ENCODE measurements at places on chromosomes 6 and 20. TPM values are rescaled to one million over a fixed set of nuclear protein-coding genes. Genes with fewer than 3 reads are reported as not detected.

OVOL2 gene
- not detected for total RNA-seq

GRCh38 chr6:119065382-119065781 is 13.1 kb downstream of the FAM184A start:
- DNase-seq = no peak

LAMA2 gene
- total RNA-seq = 0.64 TPM

DNA sequence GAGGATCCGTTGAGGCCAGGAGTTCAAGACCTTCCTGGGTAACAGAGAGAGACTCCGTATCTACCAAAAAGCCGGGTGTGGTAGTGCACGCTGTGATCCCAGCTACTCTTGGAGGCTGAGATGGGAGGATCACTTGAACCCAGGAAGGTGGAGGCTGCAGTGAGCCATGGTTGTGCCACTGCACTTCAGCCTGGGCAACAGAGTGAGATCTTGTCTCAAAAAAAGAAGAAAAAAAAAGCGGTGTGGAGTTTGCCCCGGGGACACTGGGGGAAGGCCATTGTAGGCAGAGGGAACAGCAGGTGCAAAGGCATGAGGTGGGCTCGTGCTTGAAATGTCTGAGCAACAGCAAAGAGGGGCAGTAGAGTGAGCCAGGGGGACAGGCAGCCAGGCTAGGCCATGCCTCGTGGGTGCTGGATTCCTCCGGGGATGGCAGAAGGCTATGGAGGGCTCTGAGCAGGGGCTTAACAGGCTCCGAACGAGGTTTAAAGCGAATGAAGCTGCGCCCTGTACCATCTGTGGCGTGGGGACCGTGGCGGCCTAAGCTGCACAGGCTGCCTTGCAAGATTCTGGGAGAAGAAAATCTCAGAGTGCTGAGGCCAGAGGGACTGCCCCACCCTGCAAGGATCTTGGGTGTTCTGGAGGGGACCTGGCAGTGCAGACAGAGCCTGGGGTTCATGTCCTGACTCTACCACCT is 36.9 kb upstream of the NOL4L start:
- DNase-seq = no peak

GRCh38 chr6:117624869-117625481 is 22.7 kb upstream of the GOPC start:
- DNase-seq = no peak

MYMX gene
- 0.13 TPM for total RNA-seq
